ENCODE measurements at places on chromosomes 2 and 18. TPM values are rescaled to one million over a fixed set of nuclear protein-coding genes. Genes with fewer than 3 reads are reported as not detected.

- DNase-seq: no peak
Observed at GRCh38 chr2:120736624-120737339, 1.1 kb downstream of the GLI2 start.

DNA sequence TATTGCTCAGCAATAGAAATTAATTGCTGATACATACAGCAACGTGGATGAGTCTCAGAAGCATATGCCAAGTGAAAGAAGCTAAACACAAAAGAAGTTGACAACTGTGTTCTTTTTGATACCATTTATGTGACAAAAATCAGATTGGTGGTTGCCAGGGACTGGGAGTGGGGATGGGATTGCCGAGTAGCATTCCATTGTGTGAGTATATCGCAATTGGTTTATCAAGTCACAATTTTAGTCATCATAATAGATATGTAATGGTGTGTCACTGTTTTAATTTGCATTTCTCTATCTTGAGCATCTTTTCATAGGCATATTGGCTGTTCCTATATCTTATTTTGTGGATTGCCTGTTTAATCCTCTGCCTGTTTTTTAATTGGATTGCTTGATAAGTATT is 20.9 kb downstream of the STRADB start:
- DNase-seq: no peak

GRCh38 chr2:215328066-215328465 is 16.2 kb downstream of the ATIC start:
- DNase-seq: no peak

DNA sequence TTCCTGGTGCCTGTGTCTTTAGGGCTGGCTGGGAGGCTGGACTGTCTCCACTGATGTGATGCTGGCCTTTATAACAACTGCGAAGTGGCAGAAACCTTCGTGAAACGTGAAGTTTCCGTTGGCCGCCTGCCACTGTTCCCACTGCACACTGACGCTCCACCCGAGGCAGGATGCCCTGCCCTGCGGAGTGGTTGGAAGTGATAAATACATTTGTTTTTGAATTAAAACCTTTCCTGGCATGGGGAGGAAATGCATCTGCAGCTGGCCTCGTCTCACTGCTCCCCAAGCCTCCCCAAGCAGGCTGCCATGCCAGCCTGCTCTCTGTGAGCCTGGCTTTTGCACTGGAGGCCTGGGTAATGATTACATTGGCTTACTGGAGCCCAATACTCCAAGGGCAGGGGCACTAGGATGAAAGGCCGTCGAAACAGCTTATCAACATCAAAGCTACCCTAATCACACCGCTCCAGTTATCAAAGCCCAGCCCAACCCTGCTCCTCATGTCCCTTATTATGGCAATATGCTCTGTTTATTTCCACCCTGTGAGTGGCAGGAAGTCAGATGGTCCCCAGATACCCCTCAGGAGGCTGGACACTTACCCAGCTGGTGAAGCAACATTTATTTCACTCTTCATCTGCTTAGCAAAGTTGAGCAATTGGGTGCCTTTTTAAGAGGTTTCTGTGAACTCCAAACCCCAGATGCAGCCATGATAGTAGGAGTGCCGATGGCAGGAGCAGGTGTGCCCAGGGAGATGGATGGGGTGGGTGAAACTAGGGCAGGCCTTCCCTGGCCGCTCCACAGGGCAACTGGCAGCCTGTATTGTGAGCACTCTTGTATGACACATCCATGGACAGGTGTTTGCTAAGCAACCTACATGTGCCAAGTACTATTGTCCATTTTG is 97.4 kb upstream of the ITGA6 start:
- no peak for DNase-seq

DNA sequence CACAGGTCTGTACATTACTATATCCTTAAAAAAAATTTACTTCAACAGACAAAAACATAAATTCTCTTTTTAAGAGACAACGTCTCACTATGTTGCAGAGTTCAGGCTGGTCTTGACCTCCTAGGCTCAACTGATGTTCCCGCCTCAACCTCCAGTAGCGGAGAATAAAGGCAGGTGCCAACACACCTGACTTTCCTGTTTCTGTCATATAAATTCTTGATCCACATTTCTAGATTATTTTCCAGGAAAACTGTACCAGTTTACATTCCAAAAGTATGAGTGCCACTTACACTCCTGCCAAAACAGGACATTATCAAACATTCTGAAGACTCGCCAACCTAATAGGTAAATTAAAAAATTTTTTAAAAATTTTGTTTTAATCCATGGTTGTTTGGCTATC is 48.6 kb downstream of the PUM2 start:
- DNase-seq: no peak

Gene IL36G
- total RNA-seq: not detected

DNA sequence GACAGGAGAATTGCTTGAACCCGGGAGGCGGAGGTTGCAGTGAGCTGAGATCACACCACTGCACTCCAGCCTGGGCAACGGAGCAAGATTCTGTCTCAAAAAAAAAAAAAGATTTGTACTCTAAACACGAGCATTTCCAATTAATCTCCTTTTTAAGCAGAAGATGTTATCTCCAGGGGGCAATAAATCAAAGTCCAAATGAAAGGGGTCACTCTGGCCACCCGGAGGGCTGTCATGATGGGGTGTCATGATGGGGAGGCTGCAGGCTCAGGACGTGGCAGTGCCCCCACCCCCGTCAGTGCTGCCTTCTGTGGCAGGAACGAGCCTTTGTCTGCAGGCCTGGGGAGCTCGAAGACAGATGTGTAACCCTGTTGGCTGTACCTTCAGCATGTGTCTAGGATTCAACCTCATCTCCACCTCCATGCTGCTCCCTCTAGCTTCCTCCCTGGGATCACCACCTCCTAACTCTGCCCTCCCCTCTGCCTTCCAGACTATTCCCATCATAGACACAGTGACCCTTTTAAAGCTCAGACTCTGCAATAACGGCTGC is 76.9 kb upstream of the YWHAQ start:
- no peak for DNase-seq

DNA sequence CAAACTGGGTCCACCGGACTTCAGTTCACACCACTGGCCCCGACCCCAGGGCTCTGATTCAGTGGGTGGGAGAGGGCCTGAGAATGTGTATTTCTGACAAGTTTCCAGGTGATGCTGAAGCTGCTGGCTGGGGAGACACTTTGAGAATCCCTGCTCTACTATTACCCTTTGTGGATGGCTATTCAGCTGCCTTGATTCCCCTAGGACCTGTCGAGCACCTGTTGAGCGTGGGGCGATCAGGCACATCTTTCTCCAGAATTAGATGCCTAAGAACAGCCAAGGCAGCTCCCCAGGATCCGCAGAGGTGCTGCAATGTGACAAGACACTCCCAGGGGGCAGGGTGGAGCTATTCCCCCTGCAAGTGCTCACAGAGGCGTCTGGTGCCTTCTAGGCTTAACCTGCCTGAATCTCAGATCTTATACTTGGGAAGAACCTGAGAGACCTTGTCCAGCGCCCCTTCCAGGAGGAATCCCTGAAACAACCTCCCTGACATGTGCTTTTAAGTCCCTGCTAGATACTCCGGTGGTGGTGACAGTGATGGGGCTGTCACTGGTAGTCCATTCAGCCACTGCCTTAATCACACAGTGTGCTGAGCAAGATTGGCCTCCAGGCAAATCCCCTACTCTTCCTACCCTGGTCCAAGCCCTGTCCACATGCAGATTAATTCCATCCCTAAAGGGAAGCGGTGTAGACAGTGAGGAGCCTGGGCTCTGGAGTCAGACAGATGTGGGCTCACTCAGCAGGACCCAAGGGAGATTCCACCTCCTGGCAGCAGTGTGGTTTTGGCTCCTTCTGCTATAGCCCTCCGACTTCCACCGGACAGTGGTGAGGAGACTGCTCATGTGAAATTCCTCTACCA is 43.4 kb upstream of the OTOF start:
- DNase-seq: peak; percentile 38

- DNase-seq: no peak
Observed at GRCh38 chr2:145258903-145259579, 739.1 kb upstream of the ZEB2 start.

DNA sequence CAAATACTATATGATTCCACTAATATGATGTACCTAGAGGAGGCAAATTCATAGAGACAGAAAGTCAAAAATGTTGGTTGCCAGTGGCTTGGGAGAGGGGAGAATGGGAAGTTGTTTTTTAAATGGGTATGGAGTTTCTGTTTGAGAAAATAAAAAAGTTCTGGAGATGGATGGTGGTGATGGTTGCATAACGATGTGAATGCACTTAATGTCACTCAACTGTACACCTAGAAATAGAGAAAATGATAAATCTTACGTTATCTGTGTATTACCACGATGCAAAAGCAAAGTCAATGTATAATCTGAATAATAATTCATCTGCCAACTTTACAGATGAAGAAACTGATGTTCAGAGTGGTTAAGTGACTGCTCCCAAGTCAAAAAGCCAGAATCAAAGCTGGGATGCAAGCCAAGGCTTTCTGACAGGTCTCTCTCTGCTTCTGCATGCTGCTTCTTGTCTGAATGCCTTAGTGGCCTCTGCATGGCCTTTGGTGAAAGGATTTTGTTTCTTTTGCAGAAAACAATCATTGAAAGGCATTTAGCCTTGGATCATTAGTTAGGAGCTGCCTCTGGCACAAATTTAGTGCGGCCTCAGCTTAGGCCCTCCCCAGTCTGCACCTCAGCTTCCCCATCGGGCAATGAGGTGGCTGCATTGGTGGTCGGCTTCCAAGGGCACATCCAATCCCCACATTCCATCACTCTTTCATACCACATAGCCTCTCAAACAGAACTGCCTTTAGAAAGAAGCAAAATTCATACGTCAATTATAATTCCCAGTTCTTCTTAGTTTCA is 46.5 kb upstream of the MYCN start:
- no peak for DNase-seq

Gene MYO3B
- total RNA-seq: not detected

Gene CHRNG
- total RNA-seq: not detected
